ENCODE measurements at places on chromosomes 13 and 19. TPM values are rescaled to one million over a fixed set of nuclear protein-coding genes. Genes with fewer than 3 reads are reported as not detected.

DNA sequence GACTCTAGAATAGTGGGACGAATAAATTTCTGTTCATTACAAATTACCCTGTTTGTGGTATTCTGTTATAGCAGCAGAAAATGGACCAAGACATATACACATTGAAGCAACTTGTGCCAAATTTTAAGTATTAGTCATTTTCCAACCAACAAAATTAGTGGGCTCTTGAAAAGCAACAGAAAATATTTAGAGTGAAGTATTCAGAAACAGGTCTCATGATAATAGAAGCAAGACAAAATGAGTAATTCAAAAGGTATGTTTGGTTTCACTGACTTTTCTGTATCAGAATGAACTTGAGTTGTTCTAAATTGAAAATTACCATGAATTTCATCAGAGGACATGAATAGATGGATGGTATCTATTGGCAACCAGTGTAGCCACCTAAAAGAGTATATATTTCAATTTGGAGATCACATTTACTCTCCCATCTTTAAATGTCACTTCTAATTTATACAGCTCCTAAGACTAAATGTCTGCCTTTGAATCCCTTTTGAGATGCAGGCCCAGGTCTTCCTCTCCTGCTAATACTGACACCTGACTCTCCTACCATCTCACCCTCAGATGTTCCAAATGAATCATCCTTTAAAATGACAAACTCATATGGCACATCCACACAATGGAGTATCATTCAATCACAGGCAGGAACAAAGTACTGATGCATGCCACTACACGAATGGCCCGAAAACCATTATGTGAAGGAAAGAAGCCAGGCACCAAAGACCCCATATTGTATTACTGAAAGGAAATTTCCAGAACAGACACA lies 40.7 kb upstream of the DOCK9 start:
- no peak for DNase-seq

- no peak for DNase-seq
Measured at GRCh38 chr19:30540761-30541160, 168.6 kb downstream of the ZNF536 start.

- DNase-seq: no peak
Measured at GRCh38 chr13:28268800-28269223, 130.5 kb downstream of the PAN3 start.

ZNF544 gene
- 48.1 TPM for total RNA-seq

MYH14 gene
- not detected for total RNA-seq
